Right hindlimb (tissue), 1 donor: ENCODE measurements at places on chromosomes 4 and X.

- DNase-seq, result no peak
Observed at GRCh38 chr4:185651137-185651677, 115.9 kb upstream of the PDLIM3 start.

DNA sequence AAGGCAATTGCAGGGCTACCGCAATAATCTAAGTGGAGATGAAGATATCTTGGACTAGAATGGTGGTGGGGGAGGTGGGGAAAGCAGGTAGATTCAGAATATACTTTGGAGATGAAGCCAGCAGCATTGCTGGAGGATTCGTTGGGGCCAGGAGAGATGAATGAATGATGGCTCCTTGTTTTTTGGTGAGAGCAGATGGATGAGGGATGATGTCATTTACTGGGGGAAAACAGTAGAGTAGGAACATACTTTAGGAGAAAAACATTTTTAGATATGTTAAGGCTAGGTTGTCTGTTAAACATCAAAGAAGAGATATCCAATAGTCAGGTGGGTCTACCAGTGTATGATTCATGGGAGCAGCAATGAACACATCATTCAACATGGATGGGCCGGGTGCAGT lies 5.8 kb downstream of the CCDC110 start:
- DNase-seq, result no peak

DNA sequence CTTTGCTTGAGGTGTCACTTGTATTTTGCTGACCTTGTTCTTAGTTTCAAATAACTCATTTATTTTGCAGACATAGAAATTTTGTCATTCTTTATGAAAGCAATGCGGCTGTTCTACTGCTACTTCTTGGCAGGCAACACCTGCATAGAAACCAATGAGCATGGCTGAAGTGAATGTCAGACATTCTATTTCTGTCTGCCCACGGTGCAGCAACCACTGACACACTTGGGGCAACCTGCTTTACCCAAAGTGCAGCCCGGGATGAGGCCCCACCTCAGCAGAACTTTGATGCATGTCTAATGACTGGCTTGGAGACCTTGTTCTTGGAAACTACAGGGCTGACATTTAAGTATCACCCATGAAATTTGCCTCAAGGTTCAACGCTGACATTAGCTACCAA lies 93.6 kb downstream of the RBM47 start:
- DNase-seq, result no peak

DNA sequence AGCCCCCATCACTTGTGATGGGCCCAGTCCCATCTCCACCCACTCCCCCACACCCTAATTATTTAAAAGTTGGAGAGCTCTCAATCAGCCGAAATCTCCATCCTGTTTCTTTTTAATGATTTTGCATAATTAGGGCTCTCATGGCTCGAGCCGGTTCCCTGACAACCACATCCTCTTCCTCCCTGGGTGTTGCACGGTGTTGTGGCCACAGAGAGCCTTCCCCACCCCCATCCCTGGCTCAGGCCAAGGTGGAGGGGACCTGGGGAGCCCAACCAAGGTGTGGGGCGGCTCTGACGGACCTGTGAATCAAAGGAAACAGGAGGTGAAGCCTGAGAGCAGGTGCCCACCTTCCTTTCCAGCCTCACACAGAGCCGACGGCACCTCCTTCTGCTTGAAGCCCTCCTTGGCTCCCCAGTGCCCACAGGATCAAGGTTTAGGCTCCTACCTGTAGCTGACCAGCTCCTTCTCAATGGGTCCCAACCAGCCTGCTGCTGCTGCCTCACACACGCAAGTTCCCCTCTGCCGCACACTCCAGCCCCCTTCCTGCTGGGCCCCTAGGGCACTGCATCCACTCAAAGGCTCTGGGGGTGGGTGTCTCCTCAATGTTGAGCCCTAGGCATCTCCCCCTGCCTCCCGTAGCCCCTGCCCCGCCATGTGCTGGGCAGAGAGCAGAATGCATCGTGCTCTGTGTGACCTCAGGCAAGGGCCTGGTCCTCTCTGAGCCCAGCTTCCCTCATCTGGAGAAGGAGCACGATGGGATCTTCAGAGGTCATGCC lies 68.7 kb downstream of the WFS1 start:
- no peak for DNase-seq

DNA sequence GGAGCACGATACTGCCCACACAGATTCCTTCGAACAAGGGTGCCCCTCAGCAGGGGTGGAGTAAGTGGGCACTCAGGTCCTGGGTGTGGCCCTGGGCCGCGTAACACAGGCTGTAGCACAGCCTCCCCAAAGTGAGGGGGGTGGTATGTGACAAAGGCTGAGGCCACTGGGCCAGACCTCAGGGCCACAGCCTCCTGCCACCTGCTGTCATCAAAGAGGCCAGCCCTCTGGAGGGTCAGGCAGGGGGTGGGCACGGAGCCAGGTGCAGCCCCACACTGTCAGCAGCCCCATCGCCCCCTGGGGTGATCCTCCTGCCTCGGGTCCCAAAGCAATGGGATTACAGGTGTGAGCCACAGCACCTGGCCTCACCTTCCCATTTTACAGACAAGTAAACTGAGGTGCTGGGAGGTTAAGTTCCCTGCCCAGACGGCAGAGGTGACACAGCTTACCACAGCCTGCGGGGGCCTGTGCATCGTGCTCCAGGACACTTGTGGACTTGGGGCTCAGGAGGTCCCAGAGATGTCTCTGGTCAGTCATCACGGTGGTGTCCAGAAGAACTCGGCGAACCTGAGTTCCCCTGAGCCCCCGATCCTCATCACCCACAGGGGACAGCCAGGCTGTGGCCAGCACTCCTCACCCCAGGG lies 27.5 kb upstream of the MXD4 start:
- DNase-seq, result no peak
